ENCODE measurements at places on chromosomes 5 and 9.
A peak's percentile ranks its signal among the peaks of the same experiment; 100 is the strongest.

DNA sequence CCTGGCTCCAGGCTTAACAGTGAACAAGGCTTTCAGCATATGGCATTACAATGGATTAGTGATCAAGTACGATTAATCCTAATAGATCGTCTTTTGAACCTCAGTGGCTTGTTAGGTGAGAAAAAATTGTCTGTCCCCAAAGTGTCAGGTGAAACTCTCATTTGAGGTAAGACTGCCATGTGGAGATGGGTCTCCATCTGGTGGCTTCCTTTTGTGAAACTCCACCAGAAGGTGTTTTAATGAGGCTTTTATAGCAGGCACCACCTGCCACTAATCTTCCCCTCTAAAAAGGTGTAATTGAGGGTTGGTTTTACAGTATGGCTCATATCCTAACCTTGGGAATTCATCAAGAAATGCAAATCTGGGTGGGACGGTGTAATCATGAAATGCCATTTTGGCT lies 471.1 kb upstream of the MPDZ start:
- DNase-seq, result peak; percentile 56

DNA sequence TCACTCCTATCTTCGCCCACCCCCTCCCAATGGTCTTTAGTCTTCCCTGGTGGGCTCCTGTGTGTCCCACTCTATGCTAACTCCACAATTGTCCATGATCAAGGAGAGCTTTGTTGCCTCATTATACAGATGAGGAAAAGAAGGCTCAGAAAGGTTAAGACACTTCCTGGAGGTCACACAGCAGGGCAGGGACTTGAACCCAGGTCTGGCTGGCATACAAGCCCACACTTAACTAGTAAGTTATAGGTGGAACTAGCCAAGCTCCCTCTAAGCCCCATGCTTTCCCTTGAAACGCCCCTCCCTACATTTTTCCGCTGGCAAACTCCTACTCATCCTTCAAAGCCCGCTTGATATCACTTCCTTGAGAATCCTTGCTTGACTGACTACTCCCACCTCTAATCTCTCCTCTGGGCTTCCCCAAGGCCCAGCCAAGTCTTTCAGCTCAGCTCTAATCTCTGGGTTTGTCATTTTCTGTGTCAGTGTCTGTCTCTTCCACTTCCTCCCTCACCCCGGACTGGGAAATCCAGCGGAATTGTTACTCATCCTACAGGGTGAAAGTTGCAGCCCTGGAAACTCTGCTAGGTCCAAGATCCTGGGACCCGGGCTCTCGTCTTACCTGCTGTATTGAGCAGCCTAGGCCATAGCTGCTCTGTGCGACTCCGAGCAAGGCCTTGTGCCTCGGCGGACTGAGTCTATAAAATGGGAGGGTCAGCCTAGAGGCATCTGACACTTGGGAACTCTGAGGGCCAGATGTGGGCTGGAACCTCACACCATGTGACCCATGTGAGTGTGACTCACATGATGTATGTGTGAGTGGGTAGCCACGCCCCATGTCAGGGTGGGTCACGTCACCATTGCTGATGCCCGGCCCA lies 144.5 kb downstream of the GAPVD1 start:
- no peak for DNase-seq

- DNase-seq, result no peak
Measured at GRCh38 chr9:27586304-27586703, 13.0 kb upstream of the C9orf72 start.

GRCh38 chr9:35448496-35448895 lies 41.4 kb upstream of the RUSC2 start:
- DNase-seq, result no peak

DNA sequence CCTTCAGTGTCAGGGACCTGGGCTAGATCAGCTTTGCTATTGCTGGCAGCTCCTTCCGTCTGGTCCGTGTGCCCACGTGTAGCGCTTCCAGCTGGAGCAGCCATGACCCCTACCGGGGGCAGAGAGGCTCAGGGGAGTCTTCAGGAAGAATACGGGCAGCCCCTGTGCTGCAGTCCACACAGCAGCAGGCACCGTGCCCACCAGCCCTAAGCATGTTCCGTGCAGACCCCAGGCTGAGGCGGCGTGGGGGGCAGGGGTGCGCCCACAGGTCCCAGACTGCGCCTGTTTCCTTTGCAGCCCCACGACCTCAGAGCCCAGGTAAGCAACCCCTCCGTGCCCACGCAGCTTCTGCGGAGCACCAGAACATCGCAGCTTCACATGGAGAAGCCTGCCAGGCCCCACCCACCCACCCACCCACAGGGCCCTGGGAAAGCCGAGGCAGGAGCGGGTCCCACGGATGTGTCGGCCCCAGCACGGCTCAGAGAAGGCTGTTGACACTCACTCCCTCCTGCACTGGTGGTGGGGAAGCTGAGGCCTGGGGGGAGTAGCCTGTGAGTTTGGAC lies 83.1 kb downstream of the KCNT1 start:
- no peak for DNase-seq

DNA sequence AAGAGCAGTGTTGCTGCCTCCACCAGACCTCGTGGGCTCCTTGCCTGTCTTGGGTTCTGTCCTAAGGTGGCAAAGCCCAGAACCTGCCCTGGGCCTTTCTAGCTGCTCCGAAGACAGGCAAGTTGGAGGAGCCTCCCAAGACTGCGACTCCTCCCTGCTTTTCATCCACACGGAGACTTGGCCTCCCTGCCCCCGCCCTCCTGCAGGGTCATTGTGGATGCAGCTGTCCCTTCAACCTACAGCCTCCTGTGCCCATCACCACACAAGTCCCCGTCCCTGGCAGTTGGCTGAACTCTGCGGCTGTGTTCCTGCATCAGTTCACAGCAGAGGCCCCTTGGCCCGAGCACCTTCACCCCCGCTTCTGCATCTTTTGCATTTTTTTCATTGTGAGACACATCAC lies 59.2 kb downstream of the WNK2 start:
- no peak for DNase-seq

DNA sequence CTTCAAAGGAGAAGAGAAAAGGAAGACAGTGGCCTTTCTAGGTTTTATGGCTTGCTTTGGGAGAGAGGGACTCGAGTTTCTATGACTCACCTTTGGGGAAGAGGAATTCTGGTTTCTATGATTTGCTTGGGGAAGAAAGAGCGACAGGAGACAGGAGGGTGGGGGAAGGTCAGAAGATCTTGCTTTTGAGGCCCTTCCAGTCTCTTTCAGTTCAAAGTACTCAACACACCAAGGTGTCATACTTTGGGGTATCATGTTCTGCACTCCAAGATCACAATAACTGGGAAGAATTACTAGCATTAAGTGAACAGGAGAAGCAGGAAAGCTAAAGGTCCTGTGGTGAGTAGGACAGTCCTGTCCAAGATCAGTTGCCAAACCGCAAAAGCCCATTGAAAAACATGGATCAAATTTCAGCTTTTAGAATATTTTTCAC lies 324.5 kb downstream of the ARHGEF28 start:
- no peak for DNase-seq

GRCh38 chr5:67986761-67987160 lies 228.8 kb upstream of the PIK3R1 start:
- no peak for DNase-seq
